ENCODE measurements at places on chromosomes 2 and 18.

DNA sequence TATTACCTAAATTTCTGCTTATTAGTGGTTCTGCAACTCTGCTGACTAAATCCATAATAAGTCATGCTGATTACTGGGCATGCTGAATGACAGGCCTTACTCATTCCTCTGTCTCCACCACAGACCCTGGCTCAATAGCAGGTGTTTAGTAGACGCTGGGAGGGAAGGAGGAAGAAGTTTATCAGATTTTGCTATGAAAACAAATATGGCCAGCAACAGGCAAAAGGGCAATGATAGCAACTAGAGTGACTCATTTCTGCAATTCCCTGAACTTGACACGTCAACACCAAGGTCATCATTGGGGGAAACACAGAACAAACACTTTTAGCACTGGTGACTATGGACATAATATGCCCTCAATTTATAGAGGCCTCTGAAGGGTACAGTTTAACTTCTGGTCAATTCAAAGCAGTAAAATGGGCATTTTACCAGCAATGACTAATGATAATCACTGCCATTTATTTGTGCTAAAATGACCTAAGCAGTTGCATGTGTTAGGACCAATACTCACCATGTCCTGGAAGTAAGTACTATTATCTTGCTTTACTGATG lies 35.2 kb downstream of the TMEM163 start:
- peak; percentile 10 for DNase-seq

DNA sequence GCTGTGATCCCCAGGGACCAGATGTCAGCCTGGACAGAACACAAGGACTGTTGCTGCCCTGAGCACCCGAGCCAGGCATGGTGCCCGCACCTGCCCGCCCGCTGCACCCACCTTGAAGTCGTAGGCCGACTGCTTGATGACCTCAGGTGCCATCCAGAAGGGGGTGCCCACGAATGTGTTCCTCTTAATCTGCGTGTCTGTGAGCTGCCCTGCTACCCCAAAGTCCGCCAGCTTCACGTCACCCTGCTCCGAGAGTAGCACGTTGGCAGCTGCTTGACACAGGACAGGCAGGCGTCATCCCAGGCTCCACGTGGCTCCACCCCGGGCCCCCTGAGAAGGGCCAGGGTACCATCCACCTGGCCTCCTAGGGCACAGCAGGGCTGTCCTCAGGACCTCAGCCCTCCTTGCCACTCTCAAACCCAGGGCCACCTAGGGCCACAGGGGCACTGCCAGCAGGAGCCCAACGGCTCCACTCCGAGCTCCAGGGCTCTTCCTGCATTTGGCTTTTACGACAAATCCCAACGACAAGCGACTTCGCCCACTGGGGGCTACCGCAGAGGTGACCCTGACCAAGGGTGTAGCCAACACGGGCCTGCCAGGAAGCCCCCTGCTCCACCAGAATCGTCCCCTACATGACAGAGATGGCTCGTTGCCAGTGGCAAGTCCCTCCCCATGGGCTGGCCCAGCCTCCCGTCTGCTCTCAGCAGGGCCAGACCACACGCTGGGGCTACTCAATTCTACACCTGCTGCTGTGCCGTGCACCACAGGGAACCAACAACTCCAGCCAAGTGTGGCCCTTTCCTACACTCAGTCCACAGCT lies 9.0 kb downstream of the STK25 start:
- no peak for DNase-seq

GRCh38 chr2:233402346-233402745 lies 48.1 kb downstream of the DGKD start:
- DNase-seq: no peak

DNA sequence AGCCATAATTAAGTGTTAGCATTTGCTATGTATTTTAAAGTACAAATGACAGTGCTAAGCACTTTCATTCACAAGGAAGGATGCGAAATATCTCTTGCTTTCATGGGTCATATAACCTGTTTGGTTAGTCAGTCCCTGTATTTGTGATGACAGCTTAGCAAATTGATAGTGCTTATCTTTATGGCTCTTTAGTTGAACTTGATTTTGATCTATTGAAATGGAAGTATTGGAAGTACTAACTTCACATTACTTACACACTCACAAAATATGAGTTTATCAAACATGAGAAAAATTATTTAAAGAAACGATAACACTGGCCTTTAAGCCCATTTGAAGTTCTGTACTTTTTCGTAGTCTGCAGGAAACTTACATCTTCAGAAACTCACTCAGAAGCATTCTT lies 97.4 kb upstream of the NEUROD1 start:
- DNase-seq: no peak

DNA sequence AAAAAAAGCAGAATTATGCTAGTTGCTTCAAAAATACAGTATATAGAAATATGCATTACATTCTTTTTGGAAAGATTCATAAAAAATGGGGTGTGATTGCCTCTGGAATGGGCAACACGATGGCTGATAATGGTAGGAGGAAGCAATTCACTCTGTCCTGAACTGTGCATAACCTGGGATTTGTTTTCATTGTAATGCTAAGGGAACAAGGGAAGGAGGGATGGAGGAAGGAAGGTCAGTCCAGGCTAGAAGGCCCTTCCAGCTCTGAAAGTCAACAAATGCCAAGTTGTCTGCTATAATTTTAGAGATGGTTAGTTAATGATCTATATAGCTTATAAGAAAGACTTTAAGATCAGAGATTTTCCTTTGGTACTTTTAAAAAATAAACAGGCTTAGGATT lies 40.8 kb downstream of the BUB1 start:
- DNase-seq: no peak

GRCh38 chr2:63639344-63639743 lies 50.6 kb downstream of the MDH1 start:
- no peak for DNase-seq

DNA sequence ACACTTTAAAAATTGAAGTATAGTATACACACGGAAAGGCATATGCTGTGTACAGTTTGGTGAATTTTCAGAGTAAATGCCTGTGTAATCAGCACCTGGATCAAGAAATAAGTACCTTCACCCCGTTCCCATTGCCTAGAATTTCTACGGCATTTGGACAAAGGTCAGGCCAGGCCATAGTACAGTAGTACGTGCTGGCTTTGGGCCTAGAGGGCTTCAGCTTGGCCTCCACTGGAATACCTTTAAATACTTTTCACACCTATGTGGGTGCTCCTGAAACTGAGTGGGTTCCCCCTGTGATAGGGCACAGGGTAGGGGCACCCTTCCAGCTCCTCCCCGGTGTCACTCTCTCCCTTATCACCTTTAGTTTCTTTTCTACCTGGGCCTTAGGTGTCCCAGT lies 26.5 kb downstream of the TET3 start:
- DNase-seq: no peak

DNA sequence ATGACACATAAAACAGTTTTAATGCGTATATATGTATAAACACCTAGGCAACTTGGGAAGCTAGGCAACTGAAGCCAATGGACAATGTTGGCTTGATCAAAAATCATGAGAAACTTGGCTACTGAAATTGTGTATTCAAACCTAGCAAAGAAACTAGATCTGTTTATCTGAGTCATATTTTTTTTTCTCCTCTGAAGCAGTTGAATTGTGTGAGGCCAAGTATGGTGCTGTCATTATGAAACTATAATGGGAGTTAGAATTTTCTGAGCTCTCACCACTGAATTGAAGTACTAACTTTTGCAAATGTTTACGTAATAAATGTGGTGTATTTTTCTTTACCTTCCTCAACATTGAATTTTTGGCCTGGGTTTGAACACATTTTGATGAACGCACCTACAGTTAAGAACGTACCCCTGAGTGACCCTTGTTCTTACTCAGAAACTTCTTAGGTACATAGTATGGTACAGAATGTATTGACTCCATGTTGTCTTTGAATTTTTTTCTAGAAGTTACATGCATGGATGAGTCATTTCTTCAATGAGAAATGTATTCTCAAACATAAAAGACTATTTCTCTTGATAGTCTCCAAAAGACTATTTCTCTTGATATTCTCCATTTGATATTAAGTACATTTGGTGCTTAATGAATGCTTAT lies 23.8 kb downstream of the CD28 start:
- DNase-seq: no peak

GRCh38 chr2:61172671-61173070 lies 10.7 kb downstream of the C2orf74 start:
- DNase-seq: no peak

- DNase-seq: no peak
Measured at GRCh38 chr2:30645745-30646119, 161.5 kb downstream of the CAPN13 start.

- no peak for DNase-seq
Measured at GRCh38 chr18:48306838-48307237, 102.3 kb downstream of the ZBTB7C start.

DNA sequence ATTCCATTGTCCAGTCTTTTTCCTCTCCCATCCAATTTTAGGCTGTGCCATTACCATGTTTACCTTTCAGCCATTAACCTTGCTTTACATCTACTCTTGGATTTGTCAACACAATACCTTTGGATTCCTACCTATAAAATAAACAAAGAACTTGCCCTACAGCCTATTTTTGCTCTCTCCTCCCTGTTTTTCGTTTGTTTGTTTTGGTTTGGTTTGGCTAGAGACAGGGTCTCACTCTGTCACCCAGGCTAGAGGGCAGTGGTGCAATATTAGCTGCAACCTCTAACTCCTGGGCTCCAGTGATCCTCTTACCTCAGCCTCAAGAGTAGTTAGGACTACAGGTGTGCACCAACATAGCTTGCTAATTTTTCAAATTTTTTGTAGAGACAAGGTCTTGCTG lies 76.1 kb downstream of the SP100 start:
- no peak for DNase-seq

DNA sequence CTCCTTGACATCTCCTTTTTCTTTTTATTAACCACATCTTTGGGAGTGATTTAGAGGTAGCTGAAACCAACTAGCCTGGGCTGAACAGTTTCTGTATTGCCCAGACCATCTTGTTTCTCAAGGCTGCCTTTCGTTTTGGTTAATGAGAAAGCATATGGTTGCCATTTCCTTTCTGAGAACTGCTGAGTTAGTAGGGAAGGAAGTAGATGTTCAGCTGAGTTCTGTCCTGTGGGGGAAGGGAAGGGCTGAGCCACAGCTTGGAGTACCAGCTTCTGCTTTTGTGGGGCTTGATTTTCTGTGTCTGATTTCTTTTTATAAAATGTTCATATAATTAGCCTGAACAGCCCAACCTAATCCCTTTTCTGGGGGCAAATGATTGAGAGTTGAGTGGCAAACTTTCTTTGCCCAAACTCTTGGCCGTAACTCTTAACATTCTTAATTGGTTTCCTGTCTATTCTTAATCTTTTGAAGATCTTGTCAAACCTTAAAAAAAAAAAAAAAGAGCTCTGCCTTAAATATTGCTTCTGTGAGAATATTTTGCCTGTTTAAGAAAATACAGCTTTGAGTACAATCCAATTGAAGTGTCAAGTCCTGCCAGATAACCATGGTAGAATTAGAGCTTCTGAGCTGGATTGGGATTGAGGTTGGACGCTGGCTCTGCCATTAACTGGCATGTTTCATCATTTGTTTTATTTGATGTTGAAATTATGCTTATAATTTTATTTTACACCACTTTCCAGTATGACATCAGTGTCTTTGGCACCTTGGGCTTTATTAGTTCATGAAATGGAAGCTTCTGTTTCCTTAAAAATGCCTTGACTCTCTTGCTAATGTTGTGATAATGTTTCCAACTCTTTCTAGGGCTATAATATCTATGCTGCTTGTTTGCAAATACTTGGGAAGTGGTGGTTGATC lies 1.9 kb upstream of the NABP1 start:
- DNase-seq: peak; percentile 39

GRCh38 chr2:167177196-167177595 lies 288.9 kb downstream of the XIRP2 start:
- DNase-seq: no peak

DNA sequence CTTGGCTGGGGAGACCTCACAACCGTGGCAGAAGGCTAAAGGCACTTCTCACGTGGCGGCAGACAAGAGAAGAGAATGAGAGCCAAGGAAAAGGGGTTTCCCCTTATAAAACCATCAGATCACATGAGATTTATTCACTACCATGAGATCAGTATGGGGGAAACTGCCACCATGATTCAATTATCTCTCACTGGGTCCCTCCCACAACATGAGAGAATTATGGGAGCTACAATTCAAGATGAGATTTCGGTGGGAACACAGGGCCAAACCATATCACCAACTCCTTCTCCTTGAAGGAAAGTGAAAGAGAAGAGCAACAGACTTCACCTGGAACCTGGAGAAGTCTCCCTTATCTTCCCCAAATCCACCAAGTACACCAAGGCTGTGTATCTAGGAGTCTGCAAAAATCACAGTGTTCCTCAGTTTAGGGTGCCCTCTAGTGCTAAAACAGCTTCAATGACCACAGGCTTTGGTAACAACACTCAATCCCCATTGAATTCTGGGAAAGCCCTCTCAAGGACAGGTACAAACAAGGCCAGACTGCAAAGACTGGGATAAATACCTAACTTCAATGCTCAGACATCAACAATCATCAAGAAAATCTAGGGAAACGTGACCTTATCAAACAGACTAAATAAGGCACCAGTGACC lies 148.8 kb upstream of the SRD5A2 start:
- DNase-seq: no peak

- DNase-seq: no peak
Measured at GRCh38 chr2:27307545-27308358, 493 bp downstream of the UCN start.

- no peak for DNase-seq
Measured at GRCh38 chr2:235614900-235615712, 121.3 kb downstream of the AGAP1 start.

GRCh38 chr2:200498402-200499162 lies 11.3 kb downstream of the KCTD18 start:
- DNase-seq: no peak

GRCh38 chr2:2581331-2582159 lies 250.5 kb upstream of the MYT1L start:
- no peak for DNase-seq

DNA sequence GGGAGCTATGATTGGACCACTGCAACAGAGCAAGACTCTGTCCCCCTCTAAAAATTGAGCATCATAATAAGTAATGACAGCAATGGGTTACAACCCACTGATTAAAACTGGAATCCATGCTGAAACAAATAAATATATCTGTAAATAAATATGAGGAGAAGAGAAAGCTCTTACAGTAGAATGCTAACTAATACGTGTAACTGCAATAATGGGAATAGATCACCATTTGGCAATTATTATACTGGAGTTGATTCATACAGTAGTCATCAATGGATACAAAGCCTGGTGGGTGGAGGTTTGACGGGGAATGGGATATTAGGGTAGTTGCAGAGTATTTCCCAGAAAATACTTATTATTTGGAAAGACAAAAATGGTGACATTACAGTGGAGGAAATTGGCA lies 6.1 kb upstream of the INO80B start:
- no peak for DNase-seq

DNA sequence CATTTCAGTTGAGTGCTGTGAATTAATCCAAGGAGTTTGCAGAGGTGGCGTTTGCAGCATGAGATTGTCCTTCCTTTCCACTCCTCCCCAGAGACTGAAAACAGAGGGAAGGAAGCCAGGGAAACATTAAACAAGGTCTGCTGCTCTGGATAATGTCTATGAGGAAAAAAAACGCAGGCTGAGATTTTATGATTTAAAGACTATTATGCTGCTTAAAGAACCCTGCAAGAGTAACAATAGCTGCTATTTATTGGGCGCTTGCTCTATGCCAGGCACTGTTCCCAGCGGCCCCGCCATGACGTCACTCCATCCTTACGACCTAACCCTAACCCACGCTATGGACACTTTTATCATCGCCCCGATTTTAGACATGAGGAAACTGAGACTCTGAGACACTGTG lies 222.4 kb downstream of the BCL2 start:
- no peak for DNase-seq

- no peak for DNase-seq
Measured at GRCh38 chr2:159738509-159739390, 26.4 kb downstream of the MARCHF7 start.

- DNase-seq: no peak
Measured at GRCh38 chr18:79388043-79388442, 7.7 kb upstream of the NFATC1 start.

GRCh38 chr2:104371087-104371781 lies 482.7 kb upstream of the POU3F3 start:
- no peak for DNase-seq

Measured in stimulated activated CD4-positive, alpha-beta T cell treated with anti-CD3 and anti-CD28 coated beads, Interleukin-15, amount 100 ng/mL, for 48 hours (primary cell).